ENCODE measurements at places on chromosomes 16 and 17.

DNA sequence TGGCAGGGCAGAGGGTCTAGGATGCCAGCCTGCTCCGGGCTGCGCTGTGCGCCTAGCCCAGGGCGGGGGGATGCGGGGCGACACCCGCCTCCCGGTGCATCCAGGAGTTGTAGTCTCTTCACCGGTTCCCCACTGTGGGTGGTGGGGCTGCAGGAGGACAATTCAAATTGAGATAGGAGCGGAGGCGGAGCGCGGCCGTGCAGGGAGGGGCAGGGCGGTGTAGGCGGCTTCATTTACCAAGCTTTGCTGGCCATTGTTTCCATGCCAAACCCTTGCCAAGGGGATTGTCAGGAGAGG lies 2047.4 kb downstream of the TP53TG3F start:
- DNase-seq: no peak

- no peak for DNase-seq
Measured at GRCh38 chr16:30009990-30010843, 610 bp downstream of the DOC2A start.

- DNase-seq: no peak
Measured at GRCh38 chr16:74111456-74111982, 185.1 kb upstream of the PSMD7 start.

- no peak for DNase-seq
Measured at GRCh38 chr16:534856-535445, 7.4 kb downstream of the CAPN15 start.

GRCh38 chr17:6514371-6514770 lies 42.0 kb downstream of the PITPNM3 start:
- peak; percentile 29 for DNase-seq

- no peak for DNase-seq
Measured at GRCh38 chr16:87451563-87452210, 41.1 kb downstream of the ZCCHC14 start.

GRCh38 chr16:56743840-56744239 lies 13.9 kb downstream of the NUP93 start:
- DNase-seq: peak; percentile 89

- DNase-seq: no peak
Measured at GRCh38 chr16:29959293-29959692, 2.6 kb upstream of the TMEM219 start.

DNA sequence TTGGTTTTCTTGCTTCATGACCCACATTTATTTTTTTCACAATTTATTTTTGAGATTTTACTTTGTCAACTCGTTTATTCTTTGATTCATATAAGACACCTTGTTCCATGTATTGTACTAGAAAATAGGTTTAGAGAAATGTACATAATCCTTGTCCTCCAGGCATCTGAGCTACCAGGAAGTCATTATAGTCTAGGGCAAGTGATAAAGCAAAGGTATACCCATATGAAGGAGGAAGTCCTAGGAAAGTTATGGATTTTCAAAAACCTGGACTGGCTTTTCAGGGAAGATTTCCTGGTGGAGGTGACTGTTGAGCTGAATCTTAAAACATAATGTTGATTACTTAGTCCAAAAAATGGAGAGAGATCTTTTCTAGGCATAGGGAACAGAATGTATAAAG lies 98.8 kb upstream of the SHISA6 start:
- DNase-seq: no peak
